ENCODE measurements at places on chromosomes 13 and 19.

DNA sequence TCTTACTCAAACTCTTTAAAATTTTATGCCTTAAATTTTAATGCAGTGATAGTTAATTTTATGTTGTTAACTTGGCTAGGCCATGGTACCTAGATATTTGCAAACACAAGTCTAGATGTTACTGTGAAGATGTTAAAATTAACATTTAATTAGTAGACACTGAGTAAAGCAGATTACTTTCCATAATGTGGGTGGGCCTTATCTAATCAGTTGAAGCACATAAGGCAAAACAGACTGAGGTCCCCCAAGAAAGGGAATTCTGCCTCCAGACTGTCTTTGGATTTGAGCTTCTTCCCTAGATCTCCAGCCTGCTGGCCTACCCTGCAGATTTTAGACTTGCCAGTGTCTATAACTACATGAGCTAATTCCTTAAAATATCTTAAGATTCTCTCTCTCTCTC is 294.0 kb downstream of the ENOX1 start:
- ATAC-seq, result no peak

GRCh38 chr19:14648506-14648905 is 26.1 kb downstream of the ADGRE3 start:
- ATAC-seq, result no peak

DNA sequence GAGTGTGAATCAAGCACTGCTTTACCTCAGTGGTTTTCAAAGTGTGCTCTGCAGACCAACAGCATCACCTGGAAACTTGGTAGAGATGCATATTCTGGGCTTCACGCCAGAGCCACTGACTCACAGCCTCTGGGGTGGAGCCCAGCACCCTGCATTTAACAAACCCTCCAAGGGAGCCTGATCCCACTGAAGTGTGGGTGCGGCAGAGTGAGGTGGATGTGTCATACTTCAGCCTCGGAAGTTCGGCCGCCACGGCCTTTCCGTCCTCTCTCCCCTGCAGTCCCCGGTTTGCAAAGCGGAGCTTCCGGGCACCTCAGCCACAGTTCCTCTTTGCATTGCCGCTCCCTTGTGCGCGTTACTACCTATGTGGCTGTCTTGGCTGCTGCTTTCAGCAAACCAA is 33.3 kb upstream of the MICU2 start:
- peak; percentile 36 for ATAC-seq

DNA sequence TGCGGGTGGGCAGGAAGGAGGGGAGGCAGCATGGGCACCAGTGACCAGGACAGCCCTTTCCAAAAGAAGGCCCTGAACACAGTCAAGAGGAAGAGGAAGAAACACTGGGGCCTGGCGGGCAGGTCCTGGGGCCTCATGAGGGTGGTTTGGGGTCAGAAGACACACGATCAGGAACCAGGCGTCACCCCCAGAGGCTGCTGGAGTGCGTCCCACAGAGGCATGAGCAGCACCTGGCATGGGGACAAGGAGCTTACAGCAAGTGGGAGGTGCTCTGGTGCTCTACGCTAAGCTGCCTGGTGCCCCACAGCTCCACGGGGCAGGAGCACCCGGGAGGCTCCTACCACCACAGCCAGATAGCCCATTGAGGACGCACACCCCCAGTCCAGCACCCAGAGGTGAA is 20.0 kb downstream of the ELL start:
- no peak for ATAC-seq

DNA sequence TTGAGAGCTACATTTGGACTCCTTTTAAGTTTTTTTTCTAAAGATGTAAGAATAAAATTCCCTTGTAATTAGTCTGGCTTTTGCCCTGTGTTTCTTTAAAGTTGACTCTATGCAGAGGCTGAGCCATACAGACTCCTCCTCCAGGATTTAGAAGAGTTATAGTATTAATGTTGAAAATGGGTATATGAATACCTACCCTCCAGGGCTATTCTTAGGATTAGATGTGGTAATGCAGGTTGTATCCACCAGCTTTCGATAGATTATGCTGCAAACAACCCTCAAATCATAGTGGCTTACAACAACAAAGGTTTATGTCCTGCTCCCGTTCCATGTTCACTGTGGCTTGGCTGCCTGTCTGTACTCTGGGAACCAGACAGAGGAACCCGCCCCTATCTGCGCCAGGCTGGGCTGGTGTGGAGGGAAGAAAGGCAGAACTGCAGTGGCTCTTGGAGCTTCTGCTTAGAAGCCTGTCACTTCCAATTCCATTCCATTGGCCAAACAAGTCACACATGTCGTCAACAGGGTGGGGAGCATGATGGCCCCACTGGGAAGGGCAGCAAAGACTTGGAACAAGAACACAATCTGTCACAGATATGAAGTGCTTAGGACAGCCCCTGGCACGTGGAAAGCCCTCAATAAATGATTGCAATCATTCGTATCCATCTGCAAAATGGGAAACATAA is 290.8 kb downstream of the FOXO1 start:
- no peak for ATAC-seq

DNA sequence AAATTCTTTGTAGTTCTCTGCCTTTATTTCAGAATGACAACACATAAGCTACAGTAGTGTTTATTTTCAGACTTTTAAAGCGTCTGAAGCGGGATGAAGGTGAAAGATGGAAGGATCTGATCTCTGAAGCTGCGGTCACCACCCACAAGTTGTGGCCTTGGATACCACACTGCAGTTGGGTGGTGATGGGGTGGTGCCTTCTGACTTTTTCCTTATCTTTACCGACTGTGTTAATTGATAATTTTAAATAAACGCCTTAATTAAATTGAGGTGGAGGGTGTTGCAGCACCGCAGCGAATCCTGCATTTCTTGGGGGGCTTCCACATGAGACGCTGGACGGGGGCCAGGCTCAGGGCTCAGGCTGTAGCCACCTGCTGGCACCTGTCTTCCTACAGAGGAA is 1.3 kb downstream of the TFDP1 start:
- no peak for ATAC-seq

DNA sequence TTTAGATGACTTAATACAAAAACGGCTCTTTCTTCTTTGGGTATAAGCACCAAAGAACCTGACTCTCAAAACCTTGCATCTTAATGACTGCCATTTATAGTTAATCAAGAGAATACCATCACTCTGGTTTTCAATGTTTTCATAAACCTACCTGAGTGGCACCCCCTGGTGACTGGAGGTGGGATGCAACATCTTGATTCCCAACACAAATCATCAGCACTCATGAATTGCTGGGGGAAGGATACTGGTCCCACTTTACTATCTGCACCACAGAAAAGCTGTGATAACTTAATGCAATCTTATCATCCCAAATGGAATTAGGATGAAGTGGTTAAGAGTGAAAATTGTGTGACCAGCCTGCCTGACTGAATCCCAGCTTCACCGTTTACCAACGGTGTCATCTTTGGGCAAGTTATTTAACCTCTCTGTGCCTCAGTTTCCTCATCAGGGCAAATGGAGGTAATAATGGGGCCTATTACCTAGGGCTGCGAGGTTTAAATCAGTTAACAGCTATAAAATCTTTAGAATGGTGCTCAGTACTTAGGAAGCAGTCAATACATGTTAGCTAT is 366.4 kb downstream of the KLF12 start:
- ATAC-seq, result no peak

- ATAC-seq, result no peak
These were observed 32.8 kb upstream of the AKAP11 start for GRCh38 chr13:42239161-42239560.

GRCh38 chr13:84528408-84529070 is 646.3 kb upstream of the SLITRK1 start:
- peak; percentile 50 for ATAC-seq

GRCh38 chr19:29636553-29637360 is 28.5 kb upstream of the PLEKHF1 start:
- ATAC-seq, result no peak

DNA sequence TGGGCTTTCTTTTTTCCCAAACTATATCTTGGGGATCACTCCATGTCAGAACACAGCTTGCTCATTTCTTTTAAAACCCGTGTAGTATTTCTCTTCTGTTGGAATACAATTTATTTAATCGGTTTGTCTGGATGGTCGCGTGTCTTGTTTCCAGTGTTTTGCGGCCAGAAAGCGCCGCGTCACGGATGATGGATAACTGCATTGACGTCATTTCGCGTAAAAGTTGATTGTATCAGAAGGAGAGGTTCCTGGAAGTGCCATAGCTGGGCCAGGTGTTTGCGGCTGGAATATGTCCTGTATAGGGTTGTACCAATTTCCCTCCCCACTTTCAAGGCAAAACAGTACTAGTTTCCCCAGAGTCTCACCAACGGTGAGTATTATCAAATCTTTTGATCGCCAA is 9.7 kb downstream of the ACTL9 start:
- no peak for ATAC-seq

DNA sequence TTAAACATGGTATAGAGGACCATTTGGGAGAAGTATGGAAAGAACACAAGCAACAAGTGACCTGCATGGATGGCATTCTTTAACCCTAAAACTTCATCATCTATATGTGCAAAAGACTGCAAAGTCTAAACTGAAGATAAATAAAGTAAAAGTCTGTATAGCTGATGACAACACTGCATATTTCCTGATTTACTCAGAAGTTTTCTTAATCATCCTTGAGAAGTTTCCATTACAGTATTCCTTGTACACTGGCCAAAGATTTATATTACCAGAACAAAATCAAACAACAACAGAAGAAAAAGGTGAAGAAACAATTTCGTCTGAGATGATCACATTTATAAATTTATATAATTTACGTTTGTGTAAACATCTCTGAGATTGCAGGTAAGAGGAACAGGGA is 805.7 kb downstream of the PCDH9 start:
- no peak for ATAC-seq

DNA sequence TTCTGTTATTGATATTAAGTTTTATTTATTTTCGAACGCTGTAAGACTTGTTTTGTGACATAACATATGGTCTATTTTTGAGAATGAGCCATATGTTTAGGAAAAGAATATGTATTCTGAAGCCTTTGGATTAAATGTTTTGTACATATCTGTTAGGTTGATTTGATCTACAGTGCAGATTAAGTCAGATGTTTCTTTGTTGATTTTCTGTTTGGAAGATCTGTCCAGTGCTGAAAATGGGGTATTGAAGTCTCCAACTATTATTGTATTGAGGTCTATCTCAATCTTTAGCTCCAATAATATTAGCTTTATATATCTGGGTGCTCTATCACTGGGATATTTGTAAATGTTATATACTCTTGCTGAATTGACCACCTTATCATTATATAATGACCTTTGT is 97.9 kb downstream of the MTUS2 start:
- no peak for ATAC-seq

DNA sequence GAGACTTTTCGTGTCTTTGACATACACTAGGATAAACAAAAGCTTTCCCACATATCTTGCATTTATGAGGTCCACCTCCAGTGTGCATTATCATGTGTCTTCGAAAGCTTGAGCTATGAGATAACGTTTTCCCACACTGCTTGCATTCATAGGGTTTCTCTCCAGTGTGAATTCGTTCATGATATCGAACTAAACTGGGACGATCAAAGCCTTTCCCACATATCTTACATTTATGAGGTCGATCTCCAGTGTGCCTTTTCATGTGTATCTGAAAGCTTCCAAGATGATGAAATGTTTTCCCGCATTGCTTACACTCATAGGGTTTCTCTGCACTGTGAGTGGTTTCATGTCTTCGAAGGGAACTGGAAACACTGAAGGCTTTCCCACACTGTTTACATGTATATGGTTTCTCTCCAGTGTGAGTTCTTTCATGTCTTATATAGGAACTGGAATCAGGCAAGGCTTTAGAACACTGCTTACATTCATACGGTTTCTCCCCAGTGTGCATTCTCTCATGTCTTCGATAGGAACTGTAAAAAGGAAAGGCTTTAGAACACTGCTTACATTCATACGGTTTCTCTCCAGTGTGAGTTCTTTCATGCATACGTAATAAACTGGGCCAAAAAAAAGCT is 14.5 kb downstream of the ZNF563 start:
- no peak for ATAC-seq

- ATAC-seq, result no peak
These were observed 9.7 kb downstream of the R3HDM4 start for GRCh38 chr19:903266-903797.

GRCh38 chr13:50589651-50590054 is 253.8 kb downstream of the DLEU7 start:
- ATAC-seq, result no peak

GRCh38 chr19:3721887-3722442 is 13.8 kb downstream of the TJP3 start:
- ATAC-seq, result no peak

DNA sequence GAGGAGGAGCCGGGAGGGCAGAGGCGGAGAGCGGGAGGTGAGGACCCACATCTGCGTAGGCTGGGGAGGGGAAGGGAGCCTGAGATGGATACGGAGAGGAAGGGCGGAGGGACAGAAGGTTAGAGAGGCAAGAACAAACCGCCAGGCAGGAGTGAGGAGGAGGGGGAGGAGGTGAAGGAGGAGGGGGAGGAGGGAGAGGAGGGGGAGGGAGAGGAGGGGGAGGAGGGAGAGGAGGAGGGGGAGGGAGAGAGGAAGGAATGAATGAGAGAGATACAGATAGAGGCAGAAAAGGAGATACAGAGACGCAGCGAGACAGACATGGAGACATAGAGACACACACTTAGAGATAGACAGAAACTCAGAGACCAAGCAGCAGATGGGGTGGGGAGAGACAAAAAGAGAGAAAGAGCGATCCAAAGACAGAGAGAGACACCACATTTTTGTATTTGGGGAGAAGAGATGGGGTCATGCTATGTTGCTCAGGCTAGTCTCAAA is 782 bp upstream of the CA11 start:
- ATAC-seq, result no peak

- ATAC-seq, result no peak
These were observed 485.1 kb downstream of the FOXO1 start for GRCh38 chr13:40181203-40181845.

- no peak for ATAC-seq
These were observed 15.5 kb upstream of the KCNN1 start for GRCh38 chr19:17951157-17951989.

DNA sequence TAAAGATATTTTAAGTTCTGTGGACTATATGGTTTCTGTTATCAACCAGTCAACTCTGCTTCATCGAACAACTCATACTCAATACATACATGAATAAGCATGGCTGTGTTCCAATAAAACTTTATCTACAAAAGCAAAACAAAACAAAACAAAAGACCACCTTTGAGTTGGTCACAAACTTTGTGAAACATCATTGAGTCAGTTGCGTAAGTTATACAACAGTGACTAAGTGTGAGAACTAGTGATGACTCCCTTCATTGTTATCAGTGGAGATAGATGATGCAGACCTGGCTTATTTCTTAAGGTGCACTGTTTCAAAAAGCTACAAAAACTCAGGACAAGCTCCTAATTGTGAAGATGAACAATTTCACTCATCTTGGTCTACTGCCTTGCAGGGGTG is 14.5 kb upstream of the KLK4 start:
- no peak for ATAC-seq
